Stimulated activated CD8-positive, alpha-beta memory T cell treated with anti-CD3 and anti-CD28 coated beads, Interleukin-4, amount 100 ng/mL, for 24 hours (primary cell): ENCODE measurements at places on chromosomes 2 and 18.

- no peak for DNase-seq
Measured at GRCh38 chr2:181066333-181066732, 85.9 kb downstream of the UBE2E3 start.

- DNase-seq = no peak
Measured at GRCh38 chr2:71742953-71743601, 289.7 kb downstream of the DYSF start.

- no peak for DNase-seq
Measured at GRCh38 chr2:173359231-173359630, 4.6 kb downstream of the CDCA7 start.

DNA sequence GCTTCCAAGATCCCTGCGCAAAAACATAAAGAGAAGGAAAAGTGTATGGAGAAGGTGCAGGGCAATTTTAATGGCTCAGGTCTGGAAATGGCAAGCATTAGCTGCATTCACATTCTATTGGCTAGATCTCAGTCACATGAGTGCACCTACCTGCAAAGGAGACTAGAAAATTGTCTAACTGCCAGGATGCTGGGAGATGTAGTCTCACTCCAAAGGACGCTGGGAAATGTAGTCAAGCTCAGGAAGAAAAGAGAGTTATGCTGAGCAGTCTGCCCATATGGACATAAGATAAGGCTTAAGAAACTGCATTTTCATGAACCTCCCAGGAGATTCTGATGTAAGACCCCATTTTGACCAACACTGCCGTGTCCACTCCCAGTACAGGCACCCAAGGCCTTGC lies 9.5 kb upstream of the KLHL29 start:
- DNase-seq = no peak

DNA sequence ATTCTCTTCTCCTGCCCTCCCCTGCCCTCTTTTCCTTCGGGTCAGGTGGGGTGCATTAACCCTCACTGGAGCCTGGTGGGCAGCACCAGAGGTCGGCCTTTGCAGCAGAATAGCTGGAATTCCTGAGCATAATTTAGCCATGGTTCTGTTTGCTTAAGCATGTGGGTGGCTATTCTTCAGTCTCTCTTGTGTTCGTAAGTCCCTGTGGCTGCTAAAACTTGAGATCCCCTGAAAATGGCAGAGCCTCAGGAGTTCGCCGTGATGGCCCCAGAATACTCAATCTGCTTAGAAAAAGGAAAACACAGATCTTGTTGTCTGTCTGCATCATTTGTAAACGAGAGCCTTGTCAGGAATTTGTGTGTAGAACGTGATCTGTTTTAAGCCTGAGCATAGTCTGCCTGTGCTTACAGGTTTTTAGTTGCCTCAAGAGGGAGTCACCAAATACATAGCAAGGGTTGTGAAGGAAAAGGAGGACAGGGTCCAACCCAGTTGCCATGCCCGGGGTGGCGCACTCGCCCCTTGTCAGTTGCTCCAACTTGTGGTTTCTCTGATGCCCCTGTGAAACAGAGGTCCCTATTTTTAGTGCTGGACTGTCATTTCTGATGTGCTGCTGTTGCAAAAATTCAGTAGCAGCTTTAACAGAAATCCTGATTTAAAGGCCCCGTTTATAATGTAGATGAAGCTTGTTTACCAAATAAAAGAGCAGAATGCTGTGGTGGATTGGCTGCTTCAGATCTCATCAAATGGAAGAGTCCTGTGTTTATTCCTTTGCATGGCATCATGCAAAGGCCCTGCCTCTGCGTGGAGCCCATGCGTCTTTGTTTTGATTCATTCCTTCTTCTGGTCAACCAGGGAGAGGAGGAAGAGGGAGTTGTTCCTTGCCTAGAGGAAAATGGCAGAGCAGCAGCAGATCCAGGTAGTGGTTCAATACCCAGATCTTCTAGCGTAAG lies 74.8 kb downstream of the WDSUB1 start:
- no peak for DNase-seq

DNA sequence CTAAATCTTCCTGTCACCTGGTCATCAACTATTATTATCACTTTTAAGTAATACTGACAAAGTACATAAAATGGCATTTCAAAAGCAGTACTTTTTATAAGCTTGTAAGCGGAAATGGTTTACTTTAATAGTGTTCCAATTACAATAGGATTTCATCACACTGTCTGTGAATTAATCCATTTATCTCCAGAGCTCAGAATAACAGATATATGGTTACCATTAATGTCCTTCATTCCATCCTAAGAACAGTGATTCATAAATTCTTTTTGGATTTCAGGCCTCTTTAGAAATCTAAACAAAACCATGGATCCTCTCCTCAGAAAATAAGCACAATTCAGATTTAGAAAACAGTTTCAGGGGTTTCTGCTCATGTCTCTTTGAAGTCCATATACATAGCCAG lies 68.4 kb downstream of the PID1 start:
- DNase-seq = no peak

DNA sequence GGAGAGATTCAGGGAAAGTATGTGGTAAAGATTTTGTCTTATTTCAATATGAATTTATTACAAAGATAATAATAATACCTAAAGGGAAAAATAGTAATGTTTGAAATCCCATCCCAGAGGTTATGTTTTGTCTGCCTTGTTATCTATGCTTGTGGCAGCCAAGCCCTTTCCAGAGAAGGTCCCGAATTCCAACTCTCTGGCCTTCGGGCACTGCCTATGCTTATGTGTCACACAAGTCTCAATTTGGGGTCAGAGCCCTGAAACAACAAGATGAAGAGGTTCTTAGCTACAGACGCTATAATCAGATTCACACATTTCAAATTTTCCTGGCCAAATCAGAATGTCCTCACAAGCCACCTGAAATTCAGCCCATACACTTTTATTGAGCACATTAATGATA lies 59.9 kb downstream of the DNER start:
- DNase-seq = no peak

DNA sequence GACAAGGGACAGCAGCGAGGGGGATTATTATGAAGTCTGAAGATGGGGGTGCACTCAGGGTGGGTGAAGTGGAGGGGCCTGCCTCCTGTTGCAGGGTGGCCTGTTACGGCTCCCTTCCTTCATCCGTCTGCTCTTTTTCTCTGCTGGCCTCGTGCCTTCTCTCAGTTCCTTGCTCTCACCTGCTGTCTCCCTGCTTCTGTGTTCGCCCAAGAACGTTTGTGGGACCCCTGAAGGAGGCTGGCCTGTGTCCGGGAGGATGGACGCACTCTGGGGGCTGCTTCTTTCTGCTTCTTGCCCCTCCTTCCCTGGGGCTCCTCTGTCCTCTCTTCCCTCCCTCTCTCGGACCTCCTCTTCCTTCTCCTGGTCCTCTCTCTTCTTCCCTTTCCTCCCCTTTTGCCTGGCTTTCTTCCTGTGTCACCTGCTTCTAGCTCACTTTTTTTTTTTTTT lies 13.8 kb downstream of the MROH2A start:
- no peak for DNase-seq

DNA sequence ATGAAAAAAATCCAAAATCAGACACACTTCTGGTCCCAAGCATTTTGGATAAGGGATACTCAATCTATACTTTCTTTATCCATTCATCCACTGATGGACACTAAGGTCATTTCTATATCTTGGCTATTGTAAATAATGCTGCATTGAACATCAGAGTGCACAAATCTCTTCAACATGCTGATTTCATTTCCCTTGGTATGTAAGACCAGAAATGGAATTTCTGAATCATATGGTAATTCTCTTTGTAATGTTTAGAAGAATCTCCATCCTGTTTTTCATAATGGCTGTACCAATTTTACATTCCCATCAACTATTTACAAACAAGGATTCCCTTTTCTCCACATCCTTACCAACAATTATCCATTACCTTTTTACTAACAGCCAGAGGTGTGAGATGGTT lies 33.7 kb upstream of the MCM6 start:
- no peak for DNase-seq

DNA sequence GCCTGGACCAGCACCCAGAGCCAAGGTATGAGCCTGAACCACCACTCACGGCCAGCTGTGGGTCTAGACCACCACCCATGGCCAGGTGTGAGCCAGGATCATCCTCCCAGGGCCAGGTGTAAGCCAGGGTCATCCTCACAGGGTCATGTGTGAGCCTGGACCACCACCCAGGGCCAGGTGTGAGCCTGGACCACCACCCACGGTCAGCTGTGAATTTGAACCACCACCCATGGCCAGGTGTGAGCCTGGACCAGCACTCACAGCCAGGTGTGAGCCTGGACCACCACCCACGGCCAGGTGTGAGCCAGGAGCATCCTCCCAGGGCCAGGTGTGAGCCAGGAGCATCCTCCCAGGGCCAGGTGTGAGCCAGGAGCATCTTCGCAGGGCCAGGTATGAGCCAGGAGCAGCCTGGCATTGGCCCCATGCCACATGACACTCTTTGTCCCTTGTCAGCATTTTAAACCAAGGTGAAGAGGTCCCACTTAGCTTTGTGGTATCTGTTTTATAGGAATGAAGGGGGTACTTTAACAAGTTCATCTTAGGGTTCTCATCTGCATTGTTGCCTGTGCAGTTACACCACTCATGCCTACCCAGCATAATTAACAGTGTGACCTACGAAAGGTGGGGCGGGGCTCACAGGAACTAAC lies 71.2 kb downstream of the AGAP1 start:
- DNase-seq = no peak

GRCh38 chr2:36430549-36430948 lies 75.0 kb downstream of the CRIM1 start:
- DNase-seq = no peak

DNA sequence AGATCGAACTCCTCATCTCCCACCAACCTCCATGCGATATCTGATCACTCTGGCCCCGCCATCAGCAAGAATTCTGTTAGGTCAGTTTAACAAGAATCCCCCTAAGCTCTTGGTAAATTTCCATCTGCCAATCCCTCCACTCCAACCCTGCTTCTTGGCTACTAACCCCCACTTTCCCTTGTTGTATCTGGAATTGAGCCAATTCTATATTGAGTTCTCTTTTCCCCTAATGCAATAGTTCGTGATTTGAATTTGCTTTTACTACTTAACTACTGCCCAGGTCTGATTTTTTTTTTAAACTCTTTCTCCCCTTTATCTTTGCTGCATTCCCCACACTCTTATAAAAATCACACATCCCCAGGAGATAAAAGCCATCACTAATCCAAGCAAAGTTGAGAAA lies 159.3 kb upstream of the STK17B start:
- DNase-seq = no peak

DNA sequence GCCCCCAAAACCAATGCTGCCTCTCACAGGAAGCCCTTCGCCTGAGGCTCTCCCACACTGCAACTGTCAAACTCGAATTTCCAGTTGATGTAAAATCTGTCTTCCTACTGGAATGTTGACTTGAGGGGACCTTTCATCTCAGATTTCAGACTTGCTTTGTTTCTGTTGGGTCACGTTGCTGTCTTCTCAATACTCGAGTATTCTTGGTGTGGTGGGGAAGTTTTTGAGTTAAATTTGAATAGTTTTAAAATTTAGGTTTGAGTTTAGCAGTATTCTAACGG lies 50.8 kb downstream of the AGAP1 start:
- DNase-seq = no peak

- DNase-seq = no peak
Measured at GRCh38 chr2:42775810-42776209, 11.9 kb upstream of the OXER1 start.

- no peak for DNase-seq
Measured at GRCh38 chr2:157743051-157743450, 114.4 kb upstream of the ACVR1C start.

GRCh38 chr2:171407030-171407675 lies 26.6 kb downstream of the METTL8 start:
- no peak for DNase-seq

DNA sequence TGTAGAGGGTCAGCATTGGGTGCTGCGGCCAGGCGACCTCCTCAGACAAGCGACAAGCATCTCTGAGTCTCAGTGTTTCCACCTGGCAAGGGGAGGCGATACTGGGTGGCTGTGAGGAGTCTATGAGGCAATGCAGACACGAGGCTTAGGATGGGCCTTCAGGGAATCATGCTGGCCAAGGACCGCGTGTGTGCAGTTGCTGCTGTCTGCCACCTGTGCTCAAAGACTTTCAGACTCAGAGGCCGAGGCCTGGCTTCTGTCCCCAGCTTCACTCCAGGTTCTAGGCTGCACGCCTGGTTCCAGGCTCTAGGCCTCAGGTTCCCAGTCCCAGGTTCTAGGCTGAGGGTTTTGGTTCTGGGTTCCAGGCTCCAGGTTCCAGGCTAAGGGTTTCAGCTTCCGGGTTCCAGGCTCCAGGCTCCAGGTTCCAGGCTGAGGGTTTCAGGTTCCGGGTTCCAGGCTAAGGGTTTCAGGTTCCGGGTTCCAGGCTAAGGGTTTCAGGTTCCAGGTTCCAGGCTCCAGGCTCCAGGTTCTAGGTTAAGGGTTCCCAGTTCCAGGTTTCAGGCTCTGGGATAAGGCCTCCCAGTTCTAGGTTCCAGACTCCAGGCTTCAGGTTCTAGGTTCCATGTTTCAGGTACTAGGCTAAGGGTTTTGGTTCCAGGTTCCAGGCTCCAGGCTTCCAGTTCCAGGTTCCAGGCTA lies 14.8 kb downstream of the LRRFIP1 start:
- no peak for DNase-seq

GRCh38 chr2:29238497-29238896 lies 123.3 kb downstream of the CLIP4 start:
- no peak for DNase-seq

- DNase-seq = no peak
Measured at GRCh38 chr2:17962876-17963275, 84.4 kb downstream of the KCNS3 start.

DNA sequence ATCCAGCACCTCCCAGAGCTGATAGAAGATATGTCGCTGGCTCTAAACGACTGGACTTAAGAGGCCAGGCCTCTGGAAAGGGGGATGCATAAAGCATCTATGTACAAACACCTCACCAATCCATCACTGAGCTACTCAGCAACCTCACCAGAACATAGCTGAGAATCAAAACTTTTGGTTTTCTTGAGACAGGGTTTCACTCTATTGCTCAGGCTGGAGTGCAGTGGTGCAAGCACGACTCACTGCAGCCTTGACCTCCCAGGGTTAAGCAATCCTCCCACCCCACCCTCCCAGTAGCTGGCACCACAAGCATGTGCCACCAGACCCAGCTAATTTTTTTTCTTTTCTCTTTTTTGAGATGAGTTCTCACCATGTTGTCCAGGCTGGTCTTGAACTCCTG lies 62.9 kb upstream of the MSH6 start:
- DNase-seq = no peak

DNA sequence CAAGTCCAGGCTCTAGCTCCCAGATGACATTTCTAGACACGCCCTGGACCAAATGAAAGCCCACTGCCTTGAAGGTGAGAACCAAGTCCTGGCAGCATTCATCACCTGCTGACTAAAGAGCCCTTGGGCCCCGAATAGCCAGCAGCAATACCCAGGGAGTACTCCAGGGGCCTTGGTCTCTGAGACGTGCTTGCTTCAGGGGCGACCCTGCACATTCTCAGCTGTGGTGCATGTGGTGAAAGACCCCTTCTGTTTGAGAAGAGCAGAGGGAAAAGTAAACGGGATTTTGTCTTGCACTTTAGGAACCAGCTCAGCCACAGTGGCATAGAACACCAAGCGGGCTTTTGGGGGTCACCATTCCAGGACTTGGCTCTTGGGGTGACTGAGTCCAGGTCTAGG lies 260.5 kb upstream of the MYT1L start:
- no peak for DNase-seq

GRCh38 chr2:221370076-221370856 lies 201.8 kb downstream of the EPHA4 start:
- DNase-seq = no peak

GRCh38 chr2:48574353-48575287 lies 43.0 kb upstream of the GTF2A1L start:
- no peak for DNase-seq

GRCh38 chr2:223606946-223607345 lies 4.8 kb upstream of the SCG2 start:
- no peak for DNase-seq
